H9 (cell line): ENCODE measurements at places on chromosomes 3 and 15. TPM values are rescaled to one million over a fixed set of nuclear protein-coding genes. Genes with fewer than 3 reads are reported as not detected.

The LTK gene
- total RNA-seq: 0.31 TPM in 2 replicates

The FOXB1 gene
- 3.5 and 3.7 TPM in 2 replicates for total RNA-seq

The RHCG gene
- 0.28 and 0.31 TPM in 2 replicates for total RNA-seq

DNA sequence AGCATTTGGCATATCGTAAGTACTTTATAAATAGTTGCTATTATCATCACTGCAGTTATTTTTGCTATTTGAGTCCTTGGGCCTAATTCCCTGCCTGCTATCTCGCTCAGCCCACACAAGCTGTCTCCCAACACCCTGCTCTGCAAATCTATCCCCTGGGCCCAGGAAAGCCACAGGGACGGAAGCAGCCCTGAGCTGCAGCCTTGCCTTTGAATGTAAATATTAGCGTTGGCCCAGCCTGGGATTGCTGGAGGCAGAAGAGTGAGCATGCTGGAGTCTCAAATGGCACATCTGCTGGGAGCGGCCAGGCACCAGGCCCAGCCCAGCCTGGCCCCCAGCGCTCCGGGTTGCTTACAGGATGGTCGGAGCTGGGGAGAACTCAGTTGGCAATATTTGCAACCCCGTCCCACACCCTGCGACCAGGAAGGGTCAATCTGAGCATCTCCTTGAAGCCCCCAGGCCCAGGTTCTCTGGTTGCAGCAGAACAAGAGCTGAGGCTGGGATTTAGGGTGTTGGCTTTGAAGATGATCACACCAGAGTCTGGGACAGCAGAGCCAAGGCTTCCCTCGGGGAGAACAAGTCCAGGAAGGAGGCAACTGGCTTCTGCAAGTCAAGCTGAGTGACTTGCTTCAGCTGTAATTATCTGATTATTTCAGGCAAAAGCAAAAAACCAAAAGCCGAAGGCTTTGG, 529.6 kb downstream of the SHQ1 start:
- H3K27ac ChIP-seq: no peak overlapping the region
- no peaks in the 10 kb centered on the region for H3K36me3 ChIP-seq
- H3K27me3 ChIP-seq: no peaks in the 10 kb centered on the region
- H3K4me1 ChIP-seq: no peaks in the 10 kb centered on the region

The ARID3B gene
- total RNA-seq: 101 and 110 TPM in 2 replicates

- no peak overlapping the region for H3K4me3 ChIP-seq
- no peaks in the 10 kb centered on the region for H3K4me1 ChIP-seq
Observed at GRCh38 chr15:74709011-74709410, 13.2 kb upstream of the EDC3 start.

The EOMES gene
- total RNA-seq: 1.7 and 2.0 TPM in 2 replicates

The IGDCC3 gene
- total RNA-seq: 17.9 and 18.9 TPM in 2 replicates

GRCh38 chr15:79381593-79381992, 50.5 kb upstream of the MINAR1 start:
- H3K27me3 ChIP-seq: no peaks in the 10 kb centered on the region
- no peak overlapping the region for H3K27ac ChIP-seq
- peaks cover 2% of the 10 kb centered on the region; the same call in 1 of the 2 replicates for H3K36me3 ChIP-seq
- no peaks in the 10 kb centered on the region for H3K4me1 ChIP-seq
- no peak overlapping the region for H3K4me3 ChIP-seq
- no peak for DNase-seq

DNA sequence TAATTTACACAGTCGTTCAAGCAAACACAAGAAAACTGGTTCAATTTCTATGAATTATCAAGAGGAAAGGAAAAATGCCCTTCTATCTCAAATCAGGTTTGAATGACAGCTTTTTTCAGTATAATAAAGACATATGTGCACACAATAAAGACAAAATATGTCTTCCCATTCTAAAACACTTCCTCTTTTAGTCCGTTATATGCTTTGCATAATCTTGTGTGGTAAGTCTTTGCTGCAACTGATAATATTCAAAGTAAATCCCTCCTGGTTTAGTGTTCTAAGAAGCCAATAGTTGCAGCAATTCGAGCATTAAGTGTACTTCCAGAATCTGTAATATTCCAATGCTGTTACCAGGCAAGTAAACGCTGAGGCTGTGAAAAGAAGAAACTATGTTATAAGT, 43.7 kb upstream of the MAPKBP1 start:
- DNase-seq: no peak
- no peaks in the 10 kb centered on the region for H3K4me1 ChIP-seq
- H3K4me3 ChIP-seq: no peak overlapping the region
- H3K27me3 ChIP-seq: no peaks in the 10 kb centered on the region
- peaks cover 39% of the 10 kb centered on the region for H3K36me3 ChIP-seq

GRCh38 chr3:130811557-130811956, 64.9 kb upstream of the PIK3R4 start:
- H3K27me3 ChIP-seq: no peaks in the 10 kb centered on the region
- no peaks in the 10 kb centered on the region for H3K4me1 ChIP-seq
- H3K36me3 ChIP-seq: peaks cover 10% of the 10 kb centered on the region
- H3K4me3 ChIP-seq: no peak overlapping the region
- H3K27ac ChIP-seq: no peak overlapping the region
- DNase-seq: no peak

DNA sequence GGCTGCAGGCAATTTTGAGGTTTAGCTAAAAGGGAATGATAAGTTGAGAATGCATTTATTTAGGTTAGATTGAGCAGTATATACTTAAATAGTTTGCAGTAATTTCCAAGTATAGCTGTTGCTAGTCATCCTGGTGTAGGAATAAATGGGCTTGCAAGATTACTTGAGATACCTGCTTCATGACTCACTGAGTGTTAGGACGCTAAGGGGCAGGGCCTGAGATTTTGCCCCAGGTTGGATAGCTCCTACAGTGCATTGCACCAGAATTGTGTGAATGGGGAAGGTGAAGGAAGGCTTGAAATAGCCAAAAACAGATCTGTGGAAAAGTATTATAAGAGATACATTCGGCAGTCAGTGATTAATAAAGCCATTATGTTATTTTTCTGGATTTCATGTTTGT, 72.8 kb downstream of the KCNH8 start:
- no peak overlapping the region for H3K4me3 ChIP-seq
- peak; percentile 37 for DNase-seq

GRCh38 chr3:15860014-15860934, 62.5 kb upstream of the ANKRD28 start:
- H3K27me3 ChIP-seq: no peaks in the 10 kb centered on the region
- peak overlapping the region; percentile 88 for H3K4me3 ChIP-seq

The TMOD2 gene
- total RNA-seq: 1.8 and 3.0 TPM in 2 replicates

DNA sequence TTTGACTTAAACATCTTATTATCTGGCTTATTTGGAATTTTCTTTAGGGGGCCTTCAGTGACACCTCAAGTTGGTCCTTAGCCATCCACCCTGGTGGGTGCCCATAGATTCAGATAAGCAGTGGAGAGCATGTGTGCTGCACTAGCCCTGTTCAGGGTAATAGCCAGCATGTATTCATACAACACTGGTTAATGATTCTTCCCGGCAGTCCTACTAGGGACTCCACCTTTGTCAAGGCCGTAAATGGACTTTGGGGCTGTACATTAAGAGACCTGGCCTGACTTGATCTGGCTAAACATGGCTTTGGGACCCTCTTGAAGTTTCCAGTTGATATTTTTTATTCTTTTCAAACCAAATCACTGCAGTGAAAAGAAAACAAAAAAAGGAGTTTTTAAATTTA, 125.8 kb downstream of the PTPRG start:
- no peak for DNase-seq
- H3K27me3 ChIP-seq: no peaks in the 10 kb centered on the region
- peaks cover 49% of the 10 kb centered on the region for H3K4me1 ChIP-seq
- no peak overlapping the region for H3K4me3 ChIP-seq
- peak overlapping the region; percentile 61 for H3K27ac ChIP-seq
- peaks cover 7% of the 10 kb centered on the region; the same call in 2 of the 3 replicates for H3K36me3 ChIP-seq

The SEC22C gene
- 28.2 and 28.8 TPM in 2 replicates for total RNA-seq

The RARB gene
- 0.22 and 0.29 TPM in 2 replicates for total RNA-seq

The CNTN3 gene
- total RNA-seq: 0.29 TPM in 1 of 2 replicates, not detected in the other

DNA sequence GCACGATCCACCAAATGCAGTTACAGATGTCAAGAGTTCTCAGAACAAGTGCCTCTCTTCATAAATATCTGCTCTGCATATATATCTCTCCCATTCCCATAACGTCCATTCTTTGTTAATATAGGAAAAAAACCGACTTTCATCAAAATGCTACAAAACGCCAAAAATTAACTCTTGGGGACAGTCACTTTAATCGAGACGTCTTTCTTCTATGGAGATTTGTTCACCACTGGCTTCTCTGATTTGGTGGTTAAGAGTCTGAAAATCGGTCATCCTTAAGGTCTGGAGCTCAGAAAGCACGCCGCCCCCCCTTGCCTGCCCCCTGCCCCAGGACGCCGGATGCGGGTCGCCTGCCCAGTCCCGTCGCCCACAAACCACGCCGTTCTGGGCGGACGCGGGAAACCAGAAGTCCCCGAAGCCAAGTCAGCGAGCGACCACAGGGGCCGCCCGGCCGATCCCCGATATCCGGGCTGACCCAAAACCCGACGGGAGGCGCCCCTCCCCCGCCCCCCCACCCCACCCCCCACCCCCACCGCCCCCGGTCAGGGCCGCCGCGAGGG, 252.7 kb downstream of the TJP1 start:
- H3K27ac ChIP-seq: no peak overlapping the region
- peaks cover 11% of the 10 kb centered on the region; the same call in 1 of the 2 replicates for H3K4me1 ChIP-seq
- H3K36me3 ChIP-seq: no peaks in the 10 kb centered on the region
- peak overlapping the region; percentile 86 for H3K4me3 ChIP-seq

The POLG gene
- 57.7 and 60.3 TPM in 2 replicates for total RNA-seq

- no peak for DNase-seq
- H3K4me3 ChIP-seq: no peak overlapping the region
- no peaks in the 10 kb centered on the region for H3K27me3 ChIP-seq
- no peaks in the 10 kb centered on the region for H3K4me1 ChIP-seq
- H3K27ac ChIP-seq: no peak overlapping the region
Observed at GRCh38 chr3:152511904-152512303, 243.2 kb downstream of the MBNL1 start.

DNA sequence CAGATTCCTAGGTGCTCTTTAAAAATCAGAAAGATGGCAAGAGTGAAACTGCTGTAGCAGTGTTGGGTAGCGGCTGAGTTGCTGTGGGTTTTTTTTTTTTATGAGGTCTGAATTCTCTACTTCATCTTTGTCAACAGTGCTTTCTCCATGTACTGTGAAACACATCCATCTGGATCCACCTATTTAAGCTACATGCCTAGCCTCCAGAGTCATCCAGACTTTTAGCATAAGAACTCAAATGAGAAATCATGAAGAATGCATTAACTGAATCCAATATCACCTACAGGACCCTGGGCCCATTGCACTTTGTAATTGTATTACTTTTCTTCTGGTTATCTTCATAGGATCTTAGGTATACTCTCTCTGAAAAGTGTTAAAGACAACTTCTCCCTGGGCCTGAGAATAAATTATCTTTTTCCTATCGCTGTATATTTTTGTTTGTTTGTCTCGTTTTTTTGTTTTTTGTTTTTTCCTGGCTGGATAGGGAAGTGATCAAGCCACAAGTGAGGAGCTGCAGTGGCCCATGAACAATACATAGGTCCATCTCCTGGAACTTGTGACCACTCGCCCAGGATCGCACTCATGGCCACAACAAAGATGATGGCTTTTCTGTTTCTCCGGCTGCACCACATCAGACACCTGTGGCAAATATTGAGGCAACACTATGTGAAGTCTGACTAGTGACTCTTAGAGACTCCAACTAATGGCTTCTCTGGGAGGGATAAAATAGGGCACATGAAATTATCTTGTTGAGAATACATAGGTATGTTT, 609.9 kb upstream of the AGTR1 start:
- H3K4me3 ChIP-seq: no peak overlapping the region
- no peaks in the 10 kb centered on the region for H3K4me1 ChIP-seq
- no peaks in the 10 kb centered on the region for H3K27me3 ChIP-seq
- H3K27ac ChIP-seq: no peak overlapping the region
- no peaks in the 10 kb centered on the region for H3K36me3 ChIP-seq

GRCh38 chr3:132417695-132418411, 551 bp downstream of the DNAJC13 start:
- H3K27me3 ChIP-seq: no peaks in the 10 kb centered on the region
- peak; percentile 55 for DNase-seq
- no peak overlapping the region for H3K27ac ChIP-seq
- no peaks in the 10 kb centered on the region for H3K36me3 ChIP-seq

DNA sequence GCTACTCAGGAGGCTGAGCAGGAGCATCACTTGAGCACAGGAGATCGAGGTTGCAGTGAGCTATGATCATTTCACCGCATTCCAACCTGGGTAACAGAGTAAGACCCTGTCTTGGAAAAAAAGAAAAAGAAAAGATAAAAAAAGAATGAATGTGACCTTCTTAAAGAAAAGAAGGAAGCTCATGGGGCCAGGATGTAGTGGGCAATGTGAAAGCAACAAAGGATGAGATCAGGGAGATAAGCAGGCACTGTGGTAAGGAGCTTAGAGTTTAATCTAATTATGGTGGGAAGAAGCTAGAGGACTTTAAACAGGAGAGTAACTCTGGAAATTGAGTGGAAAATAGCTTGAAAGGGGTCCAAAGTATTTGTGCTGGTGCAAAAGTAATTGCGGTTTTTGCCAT, 231.6 kb upstream of the UBE2E2 start:
- H3K36me3 ChIP-seq: no peaks in the 10 kb centered on the region
- no peaks in the 10 kb centered on the region for H3K4me1 ChIP-seq
- no peaks in the 10 kb centered on the region for H3K27me3 ChIP-seq
- H3K27ac ChIP-seq: no peak overlapping the region

The SERINC4 gene
- 0.17 and 0.26 TPM in 2 replicates for total RNA-seq

The CRABP1 gene
- 93.0 and 93.1 TPM in 2 replicates for total RNA-seq

The SLC12A8 gene
- 8.2 and 9.1 TPM in 2 replicates for total RNA-seq

The SEC62 gene
- total RNA-seq: 90.3 and 98.7 TPM in 2 replicates

DNA sequence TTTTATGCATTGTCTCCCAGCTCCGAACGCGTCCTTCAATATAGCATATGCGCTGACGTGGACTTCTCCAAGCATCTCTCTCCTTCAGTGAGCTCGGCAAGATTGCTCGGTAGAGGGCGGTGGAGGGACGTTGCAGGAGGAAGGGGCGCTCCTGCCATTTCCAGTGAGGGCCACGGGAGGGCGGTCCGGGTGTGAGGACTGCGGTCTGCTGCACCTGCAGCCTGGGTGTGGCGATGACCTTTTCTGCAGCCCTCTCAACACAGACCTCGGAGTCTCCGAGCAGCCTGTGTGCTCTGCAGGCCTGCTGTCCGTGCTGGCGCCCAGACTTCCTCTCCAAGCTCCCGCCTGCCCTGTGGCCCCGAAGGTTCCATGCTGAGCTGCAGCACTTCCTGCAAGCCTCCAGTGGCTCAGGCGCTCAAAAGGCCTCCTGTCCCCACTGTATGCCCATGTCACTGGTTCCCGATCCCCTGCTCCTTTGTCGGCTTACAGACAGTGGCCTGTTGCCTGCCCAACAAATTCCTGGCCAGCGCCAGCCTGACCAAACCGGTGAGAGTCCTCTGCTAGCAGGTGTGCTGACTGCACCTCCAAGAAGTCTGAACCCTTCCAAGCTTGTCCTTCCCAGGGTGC, 8.9 kb upstream of the RTP3 start:
- H3K27ac ChIP-seq: no peak overlapping the region
- peak; percentile 97 for DNase-seq
- no peak overlapping the region for H3K4me3 ChIP-seq
- H3K27me3 ChIP-seq: no peaks in the 10 kb centered on the region; the same call in 1 of the 2 replicates
- no peaks in the 10 kb centered on the region for H3K4me1 ChIP-seq

The SATB1 gene
- 23.4 and 30.7 TPM in 2 replicates for total RNA-seq

GRCh38 chr3:80190051-80190450, 422.3 kb upstream of the ROBO1 start:
- no peaks in the 10 kb centered on the region; the same call in 1 of the 2 replicates for H3K4me1 ChIP-seq
- no peaks in the 10 kb centered on the region for H3K27me3 ChIP-seq
- no peaks in the 10 kb centered on the region for H3K36me3 ChIP-seq
- no peak overlapping the region for H3K27ac ChIP-seq
- DNase-seq: no peak

The CHRFAM7A gene
- 2.4 and 4.3 TPM in 2 replicates for total RNA-seq

The SLC12A1 gene
- 0.04 and 0.07 TPM in 2 replicates for total RNA-seq
